Activated T-cell treated with anti-CD3 and anti-CD28 coated beads for 4 hours (primary cell): ENCODE measurements at places on chromosomes 7 and 10.

- no peak for DNase-seq
Measured at GRCh38 chr10:103936022-103936421, 18.0 kb upstream of the STN1 start.

DNA sequence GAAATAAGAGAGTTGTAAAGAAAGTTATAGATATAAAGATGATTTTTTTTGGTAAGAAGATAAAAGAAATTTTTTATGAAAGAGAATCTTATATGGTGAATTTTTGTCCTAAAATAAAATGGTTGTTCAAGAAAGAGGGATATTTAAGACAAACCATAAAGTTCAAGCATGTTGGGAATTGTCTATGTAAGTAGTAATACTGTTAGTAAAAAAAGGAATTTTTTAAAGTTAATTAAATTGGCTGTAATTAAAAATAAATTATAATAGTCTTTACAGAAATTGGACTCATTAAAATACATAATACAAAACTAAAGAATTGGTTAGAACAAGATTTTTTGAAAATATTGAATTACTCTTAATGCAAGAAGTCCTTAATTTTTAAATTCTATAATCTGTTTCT lies 10.1 kb upstream of the DYNC2I1 start:
- DNase-seq: no peak

GRCh38 chr7:138963675-138964074 lies 17.5 kb downstream of the KIAA1549 start:
- DNase-seq: no peak

DNA sequence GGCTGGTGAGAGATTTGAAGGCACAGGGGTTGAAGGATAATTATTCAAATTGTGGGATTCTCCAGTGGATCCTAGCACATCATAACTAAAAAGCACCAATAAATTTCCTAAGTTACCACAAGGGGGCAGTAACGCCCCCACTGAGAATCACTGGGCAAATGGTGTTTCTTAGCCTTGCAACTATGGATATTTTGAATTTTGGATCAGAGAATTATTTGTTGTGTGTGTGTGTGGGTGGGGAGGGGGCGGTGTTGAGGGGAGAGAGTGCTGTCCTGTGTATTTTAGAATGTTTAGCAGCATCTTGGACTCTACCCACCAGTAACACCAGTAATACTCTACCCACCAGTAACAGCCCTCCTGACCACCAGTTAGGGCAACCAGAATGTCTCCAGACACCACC lies 63.3 kb upstream of the PRKG1 start:
- no peak for DNase-seq

- no peak for DNase-seq
Measured at GRCh38 chr10:43775384-43775783, 126.7 kb upstream of the ZNF32 start.

GRCh38 chr10:30502266-30503060 lies 68.5 kb downstream of the MAP3K8 start:
- DNase-seq: no peak

GRCh38 chr7:90706072-90706716 lies 110.1 kb downstream of the CDK14 start:
- no peak for DNase-seq

- no peak for DNase-seq
Measured at GRCh38 chr10:557792-558328, 131.6 kb downstream of the DIP2C start.

- no peak for DNase-seq
Measured at GRCh38 chr7:134943785-134944400, 42.4 kb upstream of the AGBL3 start.

GRCh38 chr7:107946451-107946850 lies 55.5 kb downstream of the DLD start:
- no peak for DNase-seq

GRCh38 chr10:13347043-13347499 lies 1.0 kb downstream of the SEPHS1 start:
- DNase-seq: no peak

DNA sequence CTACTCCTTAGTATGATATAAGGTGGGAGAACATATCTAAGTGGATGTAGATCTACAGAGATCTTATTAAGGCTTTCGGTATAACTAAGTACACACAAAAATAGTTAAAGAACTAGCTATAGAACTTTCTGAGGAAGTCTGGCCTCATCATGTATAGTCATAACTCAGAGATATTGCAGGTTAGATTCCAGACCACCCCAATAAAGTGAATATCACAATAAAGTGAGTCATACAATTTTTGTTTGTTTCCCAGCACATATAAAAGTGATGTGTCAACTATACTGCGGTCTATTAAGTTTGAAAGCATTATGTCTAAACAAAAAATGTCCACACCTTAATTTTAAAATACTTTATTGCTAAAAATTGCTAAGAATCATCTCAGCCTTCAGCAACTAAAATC lies 24.7 kb upstream of the SEMA3A start:
- DNase-seq: no peak

GRCh38 chr10:75159519-75159918 lies 48.1 kb downstream of the SAMD8 start:
- DNase-seq: no peak

- no peak for DNase-seq
Measured at GRCh38 chr7:1248143-1248915, 15.7 kb downstream of the UNCX start.

DNA sequence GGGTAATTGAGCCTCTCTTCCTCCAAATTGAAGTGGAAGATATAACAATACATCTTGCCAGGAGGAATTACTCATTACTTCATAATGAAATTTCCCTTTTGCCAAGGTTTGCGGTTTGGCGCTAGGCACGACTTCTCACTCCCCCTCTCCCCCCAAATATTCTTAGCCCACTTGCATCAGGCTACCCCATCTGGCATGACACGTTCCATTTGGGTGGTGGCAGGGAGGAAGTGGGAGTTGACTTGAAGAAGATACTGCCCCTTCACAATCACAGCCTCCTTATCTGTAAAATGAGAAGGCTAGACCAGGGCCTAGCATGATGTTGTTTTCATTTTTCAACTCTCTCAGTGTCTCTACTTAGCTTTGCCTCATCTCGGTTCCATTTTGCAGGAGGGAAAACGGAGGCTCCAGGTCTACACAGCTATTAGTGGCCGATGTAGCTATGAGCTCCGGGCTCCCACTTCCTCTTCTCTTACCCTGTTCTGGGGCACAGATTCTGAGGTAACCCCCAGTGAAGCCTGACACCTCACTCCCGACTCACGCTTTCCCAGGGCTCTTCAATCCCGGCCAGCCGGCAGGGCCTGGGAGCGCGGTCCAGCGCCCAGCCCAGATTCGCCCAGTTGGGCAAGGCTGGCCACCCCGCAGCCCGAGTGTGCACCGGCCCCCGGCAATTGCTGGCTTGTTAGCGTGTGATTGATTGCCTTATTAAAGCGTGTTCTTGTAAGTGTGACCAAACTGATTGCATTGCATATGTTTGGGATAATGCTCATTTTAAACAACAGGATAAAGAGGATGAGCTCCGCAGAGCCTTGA lies 6.5 kb downstream of the EVX1 start:
- DNase-seq: no peak

DNA sequence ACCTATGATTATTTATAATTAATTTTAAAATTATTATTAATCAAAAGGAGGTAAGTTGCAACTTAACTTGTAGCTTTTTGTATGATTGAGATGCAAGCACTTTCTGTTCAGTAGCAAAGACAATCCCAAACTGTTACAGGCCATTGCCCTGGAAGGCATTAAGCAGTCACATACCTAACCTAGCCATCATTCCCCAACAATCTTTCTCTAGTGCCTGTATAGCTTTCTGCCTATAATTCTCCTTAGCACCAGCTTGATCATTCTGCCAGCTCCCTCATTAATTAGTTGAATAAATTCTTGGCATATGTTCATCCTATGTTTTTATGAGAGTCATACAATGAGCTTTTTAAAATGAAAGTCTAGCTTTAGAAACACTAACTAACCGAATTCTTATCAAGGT lies 178.9 kb upstream of the TMEM106B start:
- no peak for DNase-seq

DNA sequence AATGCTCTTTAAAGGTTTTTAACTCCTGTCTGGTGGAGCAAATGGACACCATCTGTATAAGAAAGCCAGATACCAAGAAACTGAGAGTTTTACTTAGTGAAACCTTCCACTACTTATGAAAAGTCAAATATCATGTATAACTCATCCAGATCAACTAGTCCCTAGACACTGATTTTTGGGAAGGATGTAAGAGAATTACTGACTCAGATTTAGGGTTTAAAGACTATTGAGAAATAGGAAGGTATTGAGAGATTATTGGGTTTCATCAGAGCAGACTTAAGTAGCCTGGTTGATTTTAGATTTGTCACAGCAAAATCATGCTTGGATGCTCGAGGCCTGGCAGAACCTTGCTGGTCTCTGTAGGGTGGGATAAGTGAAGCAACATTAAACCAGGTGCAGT lies 3.1 kb downstream of the CSTF2T start:
- no peak for DNase-seq

GRCh38 chr10:11223507-11224140 lies 206.0 kb downstream of the CELF2 start:
- no peak for DNase-seq

GRCh38 chr10:7937315-7937945 lies 117.1 kb upstream of the GATA3 start:
- DNase-seq: no peak

GRCh38 chr7:50209461-50210135 lies 94.9 kb upstream of the IKZF1 start:
- DNase-seq: peak; percentile 40

DNA sequence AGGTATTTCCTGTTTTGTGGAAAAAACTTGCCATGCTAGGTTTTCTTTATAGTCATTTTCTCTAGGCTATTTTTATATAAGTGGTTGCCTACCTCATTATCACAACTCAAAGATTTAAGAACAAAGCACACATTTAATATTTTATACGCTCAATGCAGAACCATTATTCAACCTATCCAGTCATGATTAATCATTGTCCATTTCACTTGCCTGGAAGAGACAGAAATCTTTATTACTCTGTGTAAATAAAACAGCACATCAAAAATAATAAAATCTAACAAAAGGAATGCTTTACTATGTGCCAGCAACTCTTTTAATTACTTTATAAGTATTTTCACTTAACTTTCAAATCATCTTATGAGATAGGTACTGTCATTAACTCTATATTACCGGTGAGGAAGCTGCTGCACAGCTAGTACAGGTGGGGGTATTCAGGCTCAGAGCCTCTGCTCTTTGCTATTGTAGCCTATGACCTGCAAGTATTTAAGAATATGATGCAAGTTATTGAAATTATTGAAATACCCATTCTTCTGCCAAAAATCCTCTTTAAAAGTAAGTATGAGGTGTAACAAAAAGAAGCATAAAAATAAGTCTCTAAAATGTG lies 16.4 kb upstream of the TAS2R16 start:
- DNase-seq: no peak

DNA sequence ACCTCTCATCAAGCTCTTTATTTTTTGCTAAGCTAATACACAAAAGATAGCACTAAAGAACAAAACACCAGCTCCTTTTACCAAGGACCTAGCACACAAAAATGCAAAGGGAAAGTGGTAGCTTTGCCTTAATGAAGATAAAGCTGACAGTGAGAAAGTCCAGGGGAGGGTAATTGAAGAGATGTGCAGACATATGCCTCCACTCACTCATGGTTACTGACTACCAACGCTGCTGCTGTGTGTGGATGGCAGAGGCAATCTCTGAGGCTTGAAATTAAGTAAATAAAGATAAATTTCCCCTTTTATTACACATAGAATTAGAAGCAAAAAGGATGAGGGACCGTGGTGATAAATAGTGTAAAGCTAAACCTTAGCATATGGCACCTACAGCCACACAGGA lies 87.0 kb downstream of the HGF start:
- no peak for DNase-seq

GRCh38 chr10:26243351-26243720 lies 26.8 kb downstream of the GAD2 start:
- DNase-seq: no peak

- DNase-seq: no peak
Measured at GRCh38 chr10:6098156-6098555, 9.3 kb downstream of the RBM17 start.

DNA sequence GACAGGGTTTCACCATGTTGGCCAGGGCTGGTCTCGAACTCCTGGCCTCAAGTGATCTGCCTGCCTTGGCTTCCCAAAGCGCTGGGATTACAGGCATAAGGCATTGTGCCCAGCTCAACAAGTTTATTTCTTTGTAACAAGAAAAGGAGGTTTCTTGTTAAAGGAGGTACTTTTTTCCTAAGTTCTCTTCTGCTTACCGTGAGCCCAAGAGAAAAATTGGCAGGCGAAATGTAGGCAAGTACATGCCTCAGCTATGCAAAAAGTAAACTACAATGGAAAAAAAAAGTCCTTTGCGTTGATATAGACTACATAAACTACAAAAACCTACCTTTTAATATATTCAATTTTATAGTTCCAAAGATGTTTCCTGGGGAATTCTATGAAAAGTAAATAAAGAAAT lies 122.6 kb downstream of the DKK1 start:
- DNase-seq: no peak
